Pulmonary artery endothelial cell (primary cell): ENCODE measurements at places on chromosomes 6 and 20. TPM values are rescaled to one million over a fixed set of nuclear protein-coding genes. Genes with fewer than 3 reads are reported as not detected.
A peak's percentile ranks its signal among the peaks of the same experiment; 100 is the strongest.

DNA sequence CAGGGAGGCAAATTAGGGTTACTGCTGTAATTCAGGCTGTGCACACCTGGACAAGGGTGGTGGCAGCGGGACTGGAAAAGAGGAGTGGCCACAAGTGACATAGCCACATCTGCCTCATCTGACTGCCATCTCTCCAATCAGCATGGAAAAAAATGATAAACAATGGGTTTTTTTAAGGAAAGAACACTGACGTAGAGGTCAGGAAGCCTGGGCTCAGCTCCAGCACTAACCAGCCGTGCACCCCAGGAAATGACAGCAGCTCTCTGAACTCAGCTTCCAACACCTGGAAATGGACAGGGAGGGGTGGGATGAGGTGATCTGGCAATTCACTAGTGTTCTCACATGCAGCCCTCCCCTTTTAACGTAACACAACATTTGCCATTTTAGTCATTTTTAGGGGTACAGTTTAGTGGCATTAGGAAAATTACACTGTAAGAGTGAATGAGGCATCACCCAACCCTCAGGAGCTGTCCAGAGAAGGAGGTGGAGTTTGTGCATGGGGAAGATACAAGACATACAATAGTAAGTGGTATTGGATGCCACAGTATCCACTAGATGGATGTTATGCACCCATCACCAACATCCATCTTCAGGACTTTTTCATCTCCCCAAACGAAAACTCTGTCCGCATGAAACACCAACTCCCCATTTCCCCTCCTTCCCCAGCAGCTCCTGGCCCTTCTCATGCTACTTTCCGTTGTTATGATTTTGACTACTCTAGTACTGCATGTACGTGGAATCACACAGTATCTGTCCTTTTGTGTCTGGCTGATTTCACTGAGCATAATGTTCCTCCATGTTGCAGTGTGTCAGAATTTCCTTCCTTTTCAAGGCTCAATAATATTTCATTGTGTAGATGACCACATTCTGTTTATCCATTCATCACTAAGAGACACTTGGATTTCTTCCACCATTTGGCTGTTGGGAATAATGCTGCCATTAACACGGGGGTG lies 215.5 kb upstream of the ECI2 start:
- DNase-seq = peak; percentile 87

DNA sequence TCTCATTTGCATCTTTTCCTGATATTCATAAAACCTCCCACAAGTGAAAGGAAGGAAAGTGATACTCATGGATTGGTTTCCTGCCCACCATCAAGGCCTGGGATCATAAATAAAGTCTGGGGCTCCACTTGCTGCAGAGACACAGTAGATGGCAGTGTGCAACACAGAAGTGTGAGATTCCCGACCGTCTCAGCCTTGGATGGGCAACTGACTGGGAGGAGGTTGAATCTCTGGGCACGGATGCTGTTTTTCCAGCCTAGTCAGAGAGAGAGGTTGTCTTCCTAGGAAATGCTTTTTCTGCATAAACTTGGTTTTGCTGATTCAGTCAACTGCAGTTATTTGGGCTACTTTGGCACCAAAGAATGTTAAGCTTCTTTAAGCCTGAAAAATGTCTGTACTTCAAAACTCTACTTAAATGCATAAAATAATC lies 9.9 kb upstream of the RFPL4B start:
- DNase-seq = peak; percentile 67

DNA sequence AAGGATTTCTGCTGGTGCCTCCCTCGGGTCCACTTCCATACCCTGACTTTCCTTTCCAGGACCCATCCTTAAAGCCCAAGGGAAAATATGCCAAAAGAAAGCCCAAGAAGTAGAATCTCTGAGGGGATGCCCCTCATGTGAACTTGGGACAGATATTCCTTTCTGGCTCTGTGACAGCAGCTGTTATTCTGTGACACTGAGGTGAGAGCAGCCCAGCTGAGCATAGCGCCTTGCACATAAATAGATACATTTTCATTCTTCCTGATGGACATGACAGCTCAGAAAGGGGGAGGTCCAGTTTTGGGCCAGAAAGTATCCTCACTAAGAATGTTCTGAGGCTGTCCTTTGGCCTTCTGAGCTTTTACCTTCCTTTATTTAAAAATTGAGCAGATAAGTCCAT lies 353.2 kb downstream of the SAMD5 start:
- no peak for DNase-seq

DNA sequence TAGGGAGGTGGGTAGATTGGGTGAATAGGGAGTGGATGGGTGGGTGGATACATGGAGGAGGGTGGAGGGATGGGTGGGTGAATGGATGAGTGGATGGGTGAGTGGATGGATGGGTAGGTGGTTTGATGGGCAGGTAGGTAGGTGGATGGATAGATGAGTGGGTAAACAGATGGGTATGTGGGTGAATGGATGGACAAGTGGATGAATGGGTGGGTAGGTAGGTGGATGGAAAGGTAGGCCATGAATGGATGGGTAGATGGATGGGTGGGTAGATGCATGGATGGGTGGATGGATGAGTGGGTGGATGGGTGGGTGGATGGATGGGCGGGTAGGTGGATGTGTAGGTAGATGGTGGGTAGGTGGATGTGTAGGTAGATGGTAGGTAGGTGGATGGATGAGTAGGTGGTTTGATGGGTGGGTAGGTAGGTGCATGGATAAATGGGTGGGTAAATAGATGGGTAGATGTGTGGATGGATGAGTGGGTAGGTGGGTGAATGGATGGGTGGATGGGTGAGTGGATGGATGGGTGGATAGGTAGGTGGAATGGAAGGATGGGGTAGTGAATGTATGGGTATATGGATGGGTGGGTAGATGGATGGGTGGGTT lies 51.4 kb downstream of the NPEPL1 start:
- DNase-seq = no peak

GRCh38 chr20:22490287-22491193 lies 93.8 kb downstream of the FOXA2 start:
- DNase-seq = no peak

DNA sequence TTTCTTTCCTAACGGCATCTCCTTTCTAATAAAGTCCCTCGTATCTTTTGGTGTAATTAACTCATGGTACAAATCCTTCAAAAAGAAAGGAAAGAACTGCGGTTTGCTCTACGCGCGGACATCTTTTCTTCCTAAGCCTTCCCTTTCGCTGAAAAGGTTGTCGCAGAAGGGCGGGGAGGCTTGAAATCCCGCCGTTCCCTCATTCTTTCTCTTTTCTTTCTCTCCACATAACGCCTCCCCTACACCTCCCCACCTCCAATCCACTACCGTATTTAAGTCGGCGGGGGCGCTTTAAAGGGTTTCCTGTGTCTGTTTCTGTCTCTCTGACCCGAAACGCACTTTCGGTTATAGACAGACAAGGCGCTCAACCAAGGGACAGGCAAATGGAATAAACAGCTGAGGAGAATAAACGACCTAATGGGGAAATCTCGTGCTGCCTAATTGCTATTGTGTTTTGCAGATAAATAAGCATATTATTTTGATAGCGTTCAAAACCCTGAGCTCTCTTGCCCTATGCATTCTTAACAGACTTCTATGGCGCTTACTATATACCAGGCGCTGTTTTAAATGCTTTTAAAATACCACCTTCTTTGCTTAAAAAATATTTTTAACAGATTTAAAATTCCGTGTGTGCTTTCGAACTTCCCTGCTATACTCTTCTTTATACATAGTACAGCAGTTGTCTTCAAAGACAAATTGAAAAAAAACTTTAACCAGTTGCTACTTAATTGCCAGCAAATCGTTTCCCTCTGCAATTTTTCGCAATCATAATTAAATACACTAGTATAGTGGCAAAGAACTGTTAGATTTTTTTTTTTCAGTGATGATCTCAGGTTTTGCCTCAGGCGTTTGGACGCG lies 2.5 kb upstream of the HEY2 start:
- no peak for DNase-seq

EEF1A2 gene
- total RNA-seq = 0.32 and 0.99 TPM in 2 replicates

GRCh38 chr6:144845186-144845585 lies 560.1 kb downstream of the UTRN start:
- DNase-seq = no peak

DNA sequence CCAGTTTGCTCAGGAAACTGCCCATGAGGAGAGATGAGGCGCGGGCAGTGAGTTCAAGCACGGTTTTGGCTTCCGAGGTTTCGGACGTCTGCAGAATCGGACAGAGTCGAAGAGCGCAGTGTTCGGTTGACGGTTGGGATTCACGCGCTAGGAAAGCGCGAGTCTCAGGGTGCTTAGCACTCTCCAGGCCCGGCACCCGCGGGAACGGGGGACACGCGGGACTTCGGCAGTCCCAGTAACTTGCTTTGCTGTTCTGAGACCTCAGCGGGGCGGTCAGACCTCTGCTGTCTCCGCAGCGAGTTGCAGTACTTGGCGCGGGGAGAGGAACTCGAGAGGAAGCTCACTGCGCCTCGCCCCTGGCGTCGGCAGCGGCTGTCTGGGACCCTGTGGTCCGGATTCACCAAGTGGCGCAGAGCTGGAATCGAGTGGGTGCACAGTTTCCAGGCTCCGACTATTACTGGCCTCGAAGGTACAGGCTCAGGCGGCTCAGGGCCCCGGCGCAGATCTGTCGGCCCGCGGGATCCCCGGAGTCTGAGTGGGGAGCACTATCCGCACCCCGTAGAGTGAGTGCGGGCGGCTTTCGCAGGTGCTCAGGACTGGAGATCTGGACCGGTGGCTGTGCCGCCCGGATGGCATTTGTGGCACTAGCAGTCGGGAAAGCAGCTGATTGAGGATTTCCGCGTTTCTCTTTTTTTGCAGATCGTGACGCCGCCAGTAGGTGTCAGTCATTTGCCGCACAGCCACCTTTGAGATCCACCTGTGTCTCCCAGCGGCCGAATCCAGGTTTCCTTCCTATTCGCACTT lies at the start of gene POM121L2:
Gene POM121L2, minus strand, starts transcription at position 128 of the 804 bp plus-strand sequence. Its CDS starts 103 bp downstream, at position 25.
- no peak for DNase-seq

DNA sequence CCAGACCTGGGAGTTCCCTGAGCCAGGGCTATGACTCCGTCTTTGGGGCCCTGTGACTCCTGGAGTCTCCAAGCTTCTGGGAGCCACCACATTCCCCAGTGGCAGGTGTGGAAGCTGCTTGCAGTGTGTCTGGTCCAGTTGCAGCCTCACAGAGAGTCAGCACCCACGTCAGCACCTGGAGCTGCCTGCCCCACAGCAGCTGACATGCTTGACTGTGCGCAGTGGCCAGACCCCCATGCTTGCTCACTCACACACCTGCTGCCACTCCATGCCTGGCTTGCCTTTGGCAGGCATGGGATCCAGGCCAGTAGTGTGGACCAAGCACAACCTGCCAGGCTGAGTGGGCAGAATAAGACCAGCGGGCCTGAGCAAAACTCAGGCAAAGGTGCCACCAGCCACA lies 31.0 kb upstream of the ASIP start:
- no peak for DNase-seq

DNA sequence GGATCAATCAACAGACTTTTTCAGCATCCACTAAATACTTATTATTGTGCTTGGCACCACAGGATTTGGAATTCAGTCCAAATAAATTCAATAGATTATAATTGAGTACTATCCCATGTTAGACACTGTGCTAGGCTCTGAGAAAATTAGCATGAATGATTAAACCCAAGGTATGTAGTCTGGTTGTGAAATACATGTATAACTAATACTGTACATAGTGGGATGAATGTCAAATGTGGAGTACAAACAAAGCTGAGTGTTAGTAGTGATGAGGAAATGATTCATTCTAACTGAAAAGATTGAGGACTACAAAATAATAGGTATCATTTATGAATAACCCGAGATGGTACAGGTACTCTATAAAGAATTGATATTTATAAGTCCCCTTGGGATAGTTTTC lies 111.9 kb upstream of the FLRT3 start:
- no peak for DNase-seq

GRCh38 chr20:3116341-3116740 lies 31.8 kb upstream of the AVP start:
- DNase-seq = no peak

DNA sequence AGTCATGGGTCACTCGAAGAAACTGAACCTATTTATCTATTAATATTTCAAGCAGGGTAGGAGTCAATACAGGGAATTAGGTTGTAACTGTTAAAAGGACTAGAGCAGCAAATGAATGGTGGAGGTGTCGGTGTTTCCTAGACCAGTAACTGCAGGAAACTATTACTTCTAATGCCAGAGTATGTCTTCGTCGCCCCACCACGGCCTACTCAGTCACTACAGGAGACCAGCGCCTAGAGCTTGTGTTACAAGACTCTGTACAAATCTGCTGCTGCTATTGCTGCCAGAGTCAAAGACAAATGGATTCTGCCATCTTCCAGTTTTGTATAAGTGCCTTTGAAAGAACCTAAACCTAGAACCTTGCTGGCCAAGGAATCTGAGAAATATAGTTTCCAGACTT lies 343.9 kb downstream of the SOX4 start:
- DNase-seq = no peak

GRCh38 chr20:3226864-3227263 lies 12.1 kb downstream of the SLC4A11 start:
- no peak for DNase-seq

DNA sequence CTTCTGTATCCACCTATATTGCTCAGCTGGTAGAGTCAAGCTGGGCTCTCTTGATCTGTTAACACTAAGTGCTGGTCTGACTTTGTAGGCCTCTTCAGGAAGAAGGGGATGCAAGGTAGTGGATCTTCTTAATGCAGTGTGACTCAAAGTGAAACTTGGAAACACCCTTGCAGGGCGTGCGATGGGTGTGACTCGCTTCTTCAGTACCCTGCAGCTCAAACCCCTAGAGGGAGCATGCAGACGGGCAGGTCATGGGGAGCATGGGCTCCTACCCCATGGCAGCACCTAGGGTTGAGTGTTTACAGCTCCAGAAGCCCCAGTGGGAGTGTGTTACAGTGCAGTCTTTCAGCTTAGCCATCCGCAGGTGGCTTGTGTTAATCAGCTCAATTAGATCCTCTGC lies 757 bp upstream of the SAMD3 start:
- DNase-seq = no peak

DNA sequence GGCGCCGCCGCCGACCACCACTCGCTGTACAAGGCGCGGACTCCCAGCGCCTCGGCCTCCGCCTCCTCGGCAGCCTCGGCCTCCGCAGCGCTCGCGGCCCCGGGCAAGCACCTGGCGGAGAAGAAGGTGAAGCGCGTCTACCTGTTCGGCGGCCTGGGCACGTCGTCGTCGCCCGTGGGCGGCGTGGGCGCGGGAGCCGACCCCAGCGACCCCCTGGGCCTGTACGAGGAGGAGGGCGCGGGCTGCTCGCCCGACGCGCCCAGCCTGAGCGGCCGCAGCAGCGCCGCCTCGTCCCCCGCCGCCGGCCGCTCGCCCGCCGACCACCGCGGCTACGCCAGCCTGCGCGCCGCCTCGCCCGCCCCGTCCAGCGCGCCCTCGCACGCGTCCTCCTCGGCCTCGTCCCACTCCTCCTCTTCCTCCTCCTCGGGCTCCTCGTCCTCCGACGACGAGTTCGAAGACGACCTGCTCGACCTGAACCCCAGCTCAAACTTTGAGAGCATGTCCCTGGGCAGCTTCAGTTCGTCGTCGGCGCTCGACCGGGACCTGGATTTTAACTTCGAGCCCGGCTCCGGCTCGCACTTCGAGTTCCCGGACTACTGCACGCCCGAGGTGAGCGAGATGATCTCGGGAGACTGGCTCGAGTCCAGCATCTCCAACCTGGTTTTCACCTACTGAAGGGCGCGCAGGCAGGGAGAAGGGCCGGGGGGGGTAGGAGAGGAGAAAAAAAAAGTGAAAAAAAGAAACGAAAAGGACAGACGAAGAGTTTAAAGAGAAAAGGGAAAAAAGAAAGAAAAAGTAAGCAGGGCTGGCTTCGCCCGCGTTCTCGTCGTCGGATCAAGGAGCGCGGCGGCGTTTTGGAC lies 2.0 kb downstream of the SOX4 start:
- no peak for DNase-seq

KIF25 gene
- total RNA-seq = not detected in 2 replicates
